Activated T-cell treated with anti-CD3 and anti-CD28 coated beads, Interleukin-2, amount 50 U/mL, for 4 hours (primary cell): ENCODE measurements at places on chromosomes 7 and 10. TPM values are rescaled to one million over a fixed set of nuclear protein-coding genes. Genes with fewer than 3 reads are reported as not detected.
A peak's percentile ranks its signal among the peaks of the same experiment; 100 is the strongest.

C10orf143 gene
- 4.2 TPM for total RNA-seq

- no peak for DNase-seq
Observed at GRCh38 chr10:132929480-132929879, 12.9 kb downstream of the CFAP46 start.

DNA sequence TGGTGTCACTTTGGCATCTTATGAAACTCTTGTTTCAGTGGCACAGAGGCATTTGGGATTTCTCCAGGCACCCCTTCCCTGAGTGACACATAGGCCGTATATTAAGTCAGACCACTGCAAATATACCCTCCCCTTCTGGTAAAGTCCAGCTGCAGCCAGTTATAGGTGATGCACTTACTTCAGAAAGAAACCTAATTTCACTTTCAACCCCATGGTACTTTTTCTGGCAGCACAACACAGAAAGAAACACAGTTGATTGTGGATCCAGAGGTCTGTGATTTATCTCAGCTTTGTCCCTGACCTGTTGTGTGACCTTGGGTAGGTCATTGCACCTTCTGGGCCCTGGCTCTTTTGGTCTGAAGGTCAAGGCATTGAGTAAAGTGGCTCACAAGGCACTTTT lies 173.2 kb downstream of the BUB3 start:
- no peak for DNase-seq

DNA sequence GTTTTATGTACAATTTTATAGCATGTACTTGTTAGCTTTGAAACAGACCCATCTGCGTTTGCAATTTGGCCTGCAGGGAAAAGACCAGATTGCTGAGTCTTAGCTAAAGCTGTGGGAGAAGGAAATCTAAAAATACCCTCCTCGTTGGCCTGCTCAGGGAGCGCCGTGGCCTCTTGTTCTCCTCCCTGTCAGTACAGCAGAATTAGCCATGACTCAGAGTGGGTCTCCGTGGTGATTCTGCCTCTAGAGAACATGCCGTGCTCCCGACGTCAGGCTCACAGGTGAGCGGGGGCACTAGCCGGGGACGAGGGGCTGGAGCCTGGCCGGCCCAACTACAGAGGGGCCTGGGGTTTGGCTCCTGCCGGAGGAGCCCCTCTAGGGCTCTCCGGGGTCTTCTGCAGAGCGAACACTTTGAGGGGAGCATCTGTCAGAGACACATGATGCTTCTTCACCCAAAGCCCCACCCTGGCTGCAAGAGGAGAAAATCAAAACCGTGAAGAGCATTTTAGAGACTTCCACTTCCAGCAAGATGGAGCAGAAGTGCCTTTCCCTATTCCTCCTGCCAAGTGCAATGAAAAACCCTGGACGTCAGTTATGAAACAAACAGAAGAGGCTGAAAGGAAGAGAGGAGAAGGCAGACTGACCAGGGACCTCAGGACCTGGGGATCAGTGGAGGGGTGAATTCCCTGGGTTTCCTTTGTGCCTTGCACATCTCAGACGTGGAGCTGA lies 98.9 kb downstream of the LHPP start:
- no peak for DNase-seq

PHYHIPL gene
- total RNA-seq: not detected

RADIL gene
- total RNA-seq: 0.08 TPM

DNA sequence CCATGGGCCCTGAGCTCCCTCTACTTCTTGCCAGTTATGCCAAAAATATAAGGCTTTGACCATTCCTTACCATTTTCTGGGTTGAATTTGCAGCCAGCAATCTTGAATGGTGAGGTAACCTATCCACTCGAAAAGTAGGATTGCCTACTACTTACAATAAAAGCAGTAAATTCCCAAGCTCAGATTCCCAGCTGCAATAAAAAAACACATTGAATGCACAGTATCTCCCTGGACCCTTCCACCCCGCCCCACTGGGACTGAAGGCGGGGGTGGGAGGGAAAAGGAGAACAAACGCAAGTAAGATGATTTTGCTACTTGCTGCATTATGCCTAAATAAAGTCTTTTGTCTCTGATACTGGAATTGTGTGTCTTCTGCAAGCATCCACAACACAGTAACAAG lies 301.9 kb downstream of the HGF start:
- no peak for DNase-seq

CPN1 gene
- total RNA-seq: not detected

VTI1A gene
- 42.9 TPM for total RNA-seq

- no peak for DNase-seq
Observed at GRCh38 chr10:82310839-82311238, 435.8 kb downstream of the NRG3 start.

DNA sequence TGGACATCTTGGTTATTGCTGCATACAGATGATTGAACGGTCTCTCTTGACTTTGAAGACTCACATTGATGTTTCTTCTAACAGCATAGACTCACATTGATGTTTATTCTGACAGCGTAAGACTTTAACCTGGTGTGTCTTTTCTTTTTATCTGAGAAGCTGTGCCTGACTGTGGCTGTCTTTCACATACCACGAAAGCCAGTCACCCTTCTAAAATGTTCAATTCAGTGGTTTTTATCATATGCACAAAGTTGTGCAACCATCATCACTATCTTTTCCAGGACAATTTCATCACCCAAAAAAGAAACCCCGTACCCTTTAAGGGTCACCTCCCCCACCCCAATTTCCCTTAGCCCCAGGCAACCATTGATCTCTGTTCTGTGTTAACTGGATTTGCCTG lies 24.7 kb downstream of the CELF2 start:
- no peak for DNase-seq

CALCR gene
- total RNA-seq: not detected

DNA sequence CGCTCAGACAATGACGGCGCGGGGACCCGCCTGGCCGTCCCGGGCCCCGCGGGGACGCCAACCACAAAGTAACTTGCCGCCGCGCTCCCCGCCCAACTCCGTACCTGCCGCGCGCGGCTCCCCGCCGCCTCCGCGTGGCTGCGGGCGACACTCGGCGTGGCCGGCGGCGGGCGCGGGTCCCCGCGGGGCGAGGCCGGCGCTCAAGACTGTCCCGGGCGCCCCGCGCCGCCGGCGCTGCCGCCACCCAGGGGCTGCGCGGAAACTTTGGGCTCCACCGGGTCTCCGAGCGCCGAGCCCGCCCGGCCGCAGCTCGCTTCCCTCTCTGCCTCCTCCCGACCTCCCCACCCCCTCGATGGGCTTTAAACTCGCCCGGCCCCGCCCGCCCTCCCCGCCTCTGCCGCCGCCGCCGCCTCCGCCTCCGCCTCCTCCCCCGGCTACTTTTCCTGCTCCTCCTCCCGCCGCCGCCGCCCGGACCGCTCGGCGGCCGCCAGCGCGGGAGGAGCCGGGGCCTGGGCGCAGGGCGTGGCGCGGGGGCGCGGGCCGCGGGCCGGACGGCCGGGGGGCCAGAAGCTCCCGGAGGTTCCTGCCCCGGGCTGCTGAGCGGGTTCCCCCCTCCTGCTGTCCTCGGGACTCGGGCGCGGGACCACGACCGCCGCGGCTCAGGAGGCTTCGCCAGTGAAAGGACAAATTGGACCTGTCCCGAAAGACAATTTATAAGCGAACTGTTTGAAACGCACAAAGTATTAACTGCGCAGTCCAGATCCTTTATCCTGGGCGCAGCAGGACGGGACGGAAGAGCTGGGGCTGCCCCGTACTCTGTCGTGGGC lies 10.6 kb upstream of the GRB10 start:
- DNase-seq: peak; percentile 37

ZNF248 gene
- 3.2 TPM for total RNA-seq

DNA sequence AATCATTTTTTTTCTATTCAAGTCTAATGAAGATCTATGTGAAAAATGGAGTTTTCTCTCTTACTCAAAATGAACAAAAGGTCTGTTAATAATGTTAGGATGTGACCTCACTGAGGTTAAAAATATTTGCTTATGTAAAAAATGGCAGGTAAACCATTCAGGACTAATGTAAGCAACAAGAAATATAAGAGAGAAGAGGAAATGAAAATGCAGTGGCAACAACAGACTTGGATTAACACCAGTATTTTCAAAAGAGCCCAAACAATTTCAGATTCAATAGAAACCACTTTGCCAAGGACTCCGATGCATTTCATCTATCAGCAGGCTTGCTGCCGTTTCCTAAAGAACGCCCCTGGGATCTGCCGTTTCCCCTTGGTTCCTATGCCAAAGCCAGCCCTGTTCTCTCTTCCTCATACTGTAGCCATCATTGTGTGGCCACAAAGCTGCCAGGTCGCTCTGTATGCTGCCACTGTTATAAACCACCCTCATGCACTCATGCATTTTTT lies 66.4 kb downstream of the MTURN start:
- no peak for DNase-seq

DNA sequence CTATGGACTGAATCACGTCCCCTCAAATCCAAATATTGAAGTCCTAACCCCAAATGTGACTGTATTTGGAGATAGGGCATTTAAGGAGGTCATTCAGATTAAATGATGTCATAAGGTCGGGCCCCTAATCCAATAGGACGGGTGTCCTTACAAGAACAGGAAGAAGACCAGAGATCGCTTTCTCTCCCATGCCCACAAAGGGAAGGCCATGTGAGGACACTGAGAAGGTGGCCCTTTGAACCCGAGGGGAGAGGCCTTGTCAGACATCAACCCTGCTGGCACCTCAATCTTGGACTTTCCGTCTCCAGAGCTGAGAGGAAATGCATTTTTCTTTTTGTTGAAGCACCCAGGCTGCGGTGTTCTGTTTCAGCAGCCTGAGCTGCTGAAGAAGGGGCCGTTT lies 72.3 kb upstream of the KLF6 start:
- DNase-seq: no peak

GRCh38 chr7:116810267-116811116 lies 51.9 kb upstream of the CAPZA2 start:
- no peak for DNase-seq

DNA sequence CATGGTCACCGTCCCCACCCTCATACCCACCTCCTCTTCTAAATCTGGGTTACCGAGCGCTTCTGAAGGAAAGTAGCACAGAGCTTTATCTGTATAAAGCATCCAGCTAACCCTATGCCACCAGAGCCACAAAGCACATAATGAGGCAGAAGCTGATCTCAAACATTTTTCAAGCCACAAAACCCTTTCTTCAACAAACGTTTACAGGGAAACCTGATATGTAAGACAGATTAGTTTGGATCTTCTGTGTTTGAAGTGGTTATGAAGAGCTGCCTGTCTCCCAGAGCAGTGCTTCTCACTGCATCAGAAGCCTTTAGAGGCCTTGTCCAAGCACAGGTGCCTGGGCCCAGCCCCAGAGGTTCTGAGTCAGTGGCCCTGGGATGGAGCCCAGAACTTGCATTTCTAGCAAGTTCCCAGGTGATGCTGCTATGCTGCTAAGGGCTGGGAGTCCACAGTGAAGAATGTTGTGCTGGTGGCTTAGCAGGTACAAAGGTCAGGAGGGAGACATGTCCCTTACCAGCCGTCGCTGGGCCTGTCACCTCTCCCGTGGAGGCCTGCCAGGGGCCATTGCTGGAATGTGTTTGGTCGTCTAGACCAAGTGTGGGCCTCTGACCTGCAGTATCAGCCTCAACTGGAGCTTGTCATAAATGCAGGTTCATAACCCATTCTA lies 90.4 kb downstream of the TAF3 start:
- DNase-seq: no peak

DNA sequence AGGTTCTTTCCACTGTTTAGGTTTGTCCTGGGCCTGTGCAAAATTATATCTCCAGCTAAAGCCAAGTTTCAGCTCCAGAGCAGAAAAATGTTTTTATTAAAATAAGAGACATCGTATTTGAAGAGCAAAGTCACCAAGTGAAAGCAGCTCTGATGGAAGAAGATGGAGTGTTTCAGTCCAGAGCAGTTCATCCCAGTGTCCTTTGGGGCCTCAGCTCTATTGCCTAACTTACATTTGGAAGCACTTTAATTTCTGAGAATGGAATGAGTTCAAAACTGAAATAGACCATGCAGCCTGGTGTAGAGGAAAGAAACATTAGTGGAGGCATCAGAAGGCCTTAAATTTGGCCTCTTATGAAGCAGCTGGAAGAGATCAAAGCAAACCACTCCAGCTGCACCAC lies 545.2 kb downstream of the SORCS1 start:
- no peak for DNase-seq

FKBP9 gene
- 0.58 TPM for total RNA-seq

DBNL gene
- total RNA-seq: 165 TPM

DNA sequence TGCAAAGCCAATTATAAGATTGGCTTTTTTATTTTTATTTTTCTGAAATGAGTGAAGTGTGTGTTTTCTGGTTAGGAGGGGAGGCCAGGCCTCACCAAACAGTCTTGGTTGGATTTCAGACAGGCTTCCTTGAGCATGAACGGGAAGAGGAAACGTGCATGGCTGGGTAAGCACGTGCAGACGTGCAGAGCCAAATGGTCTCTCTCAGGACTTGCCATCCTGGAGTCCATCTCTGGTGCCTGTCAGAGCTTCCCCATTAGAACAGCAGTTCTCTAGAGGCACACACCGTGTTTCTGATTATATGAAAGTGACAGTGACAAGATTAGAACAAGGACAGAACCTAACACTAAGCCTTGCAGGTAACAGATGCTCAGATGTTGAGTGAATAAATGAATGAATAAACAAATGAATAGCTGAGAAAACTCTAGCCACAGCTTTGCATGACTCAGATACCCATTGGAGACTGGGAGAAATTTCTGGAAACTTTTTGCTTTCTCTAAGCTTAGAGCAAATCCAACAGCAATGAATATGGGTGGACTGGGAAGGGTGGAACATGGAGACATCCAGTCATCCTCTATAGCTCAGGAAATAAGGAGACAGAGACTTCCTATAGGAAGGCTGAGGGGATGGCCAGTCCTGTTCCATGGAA lies 11.8 kb upstream of the CALD1 start:
- DNase-seq: no peak
